Karpas-422 (cell line): ENCODE measurements at places on chromosomes 1 and 21. TPM values are rescaled to one million over a fixed set of nuclear protein-coding genes. Genes with fewer than 3 reads are reported as not detected.
A peak's percentile ranks its signal among the peaks of the same experiment; 100 is the strongest.

Gene CFHR1
- not detected in 2 replicates for total RNA-seq

Gene DPT
- not detected in 2 replicates for total RNA-seq

Gene NDC1
- 36.7 and 130 TPM in 2 replicates for total RNA-seq

Gene OR2L8
- total RNA-seq: not detected in 2 replicates

Gene NTRK1
- not detected in 2 replicates for total RNA-seq

DNA sequence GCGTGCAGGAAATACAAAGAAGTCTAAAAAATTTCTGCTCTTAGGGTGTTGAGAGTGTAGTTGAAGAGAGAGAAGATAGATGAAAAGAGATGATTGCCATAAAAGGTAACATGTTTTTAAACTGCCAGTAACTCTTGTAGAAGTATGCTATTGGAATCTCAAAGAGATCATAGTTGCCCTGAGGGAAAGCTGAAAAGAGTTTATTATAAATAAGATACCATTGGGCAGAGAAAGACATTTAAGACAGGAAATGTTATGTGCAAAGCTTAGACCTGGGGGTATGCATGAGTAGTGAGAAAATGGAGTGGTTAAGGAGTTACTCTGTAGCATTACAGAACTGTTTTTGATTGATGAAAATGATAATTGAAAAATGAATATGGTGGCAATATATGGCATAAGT, 17.6 kb downstream of the GABPA start:
- DNase-seq: no peak

- DNase-seq: peak; percentile 63
These were observed 90.5 kb downstream of the VWA5B1 start for GRCh38 chr1:20381045-20381641.

- DNase-seq: no peak
These were observed 687 bp downstream of the TGFBR3 start for GRCh38 chr1:91885213-91885715.

GRCh38 chr1:1346501-1346890, 2.7 kb downstream of the DVL1 start:
- no peak for DNase-seq
